ENCODE measurements at places on chromosomes 4 and X. TPM values are rescaled to one million over a fixed set of nuclear protein-coding genes. Genes with fewer than 3 reads are reported as not detected.

TMEM129 gene
- 55.4 TPM for total RNA-seq

ARR3 gene
- total RNA-seq = not detected

ARHGAP4 gene
- total RNA-seq = 2.8 TPM

BST1 gene
- 32.6 TPM for total RNA-seq

PPBP gene
- total RNA-seq = not detected

MOB1B gene
- total RNA-seq = 11.6 TPM

ANOS1 gene
- total RNA-seq = not detected

CNGA1 gene
- total RNA-seq = not detected

HPSE gene
- total RNA-seq = 1.0 TPM

OPHN1 gene
- total RNA-seq = 4.5 TPM

SMIM10L2A gene
- not detected for total RNA-seq

MAGEA3 gene
- not detected for total RNA-seq

TMEM144 gene
- total RNA-seq = 0.63 TPM

FDCSP gene
- total RNA-seq = not detected

ANXA3 gene
- 1.1 TPM for total RNA-seq

SETD7 gene
- 82.5 TPM for total RNA-seq

C4orf50 gene
- not detected for total RNA-seq

LRCH2 gene
- 2.3 TPM for total RNA-seq

IL9R gene
- total RNA-seq = not detected

GIMD1 gene
- not detected for total RNA-seq

NEUROG2 gene
- total RNA-seq = not detected

DLG3 gene
- total RNA-seq = 1.9 TPM

IBSP gene
- total RNA-seq = not detected

OTUD6A gene
- not detected for total RNA-seq

C4orf17 gene
- not detected for total RNA-seq
